ENCODE measurements at places on chromosomes 2 and 18.

DNA sequence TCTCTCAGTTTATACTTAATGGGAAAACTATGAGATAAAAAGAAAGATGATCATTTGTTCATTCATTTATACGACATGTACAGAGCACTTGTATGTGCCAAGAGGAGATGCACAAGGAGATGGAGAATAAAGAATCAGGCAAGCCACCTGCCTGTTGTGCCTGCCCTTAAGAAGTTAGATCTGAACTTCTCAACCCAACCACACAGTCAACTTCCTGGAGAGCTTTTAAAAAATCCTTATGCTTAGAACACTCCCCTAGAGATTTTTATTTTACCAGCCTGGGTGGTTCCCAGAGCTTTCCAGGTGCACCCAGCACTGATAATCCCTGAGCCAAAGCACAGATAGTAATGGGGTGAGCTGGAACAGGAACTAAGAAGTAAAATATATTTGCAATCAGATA lies 18.5 kb downstream of the AKAIN1 start:
- ATAC-seq = no peak

DNA sequence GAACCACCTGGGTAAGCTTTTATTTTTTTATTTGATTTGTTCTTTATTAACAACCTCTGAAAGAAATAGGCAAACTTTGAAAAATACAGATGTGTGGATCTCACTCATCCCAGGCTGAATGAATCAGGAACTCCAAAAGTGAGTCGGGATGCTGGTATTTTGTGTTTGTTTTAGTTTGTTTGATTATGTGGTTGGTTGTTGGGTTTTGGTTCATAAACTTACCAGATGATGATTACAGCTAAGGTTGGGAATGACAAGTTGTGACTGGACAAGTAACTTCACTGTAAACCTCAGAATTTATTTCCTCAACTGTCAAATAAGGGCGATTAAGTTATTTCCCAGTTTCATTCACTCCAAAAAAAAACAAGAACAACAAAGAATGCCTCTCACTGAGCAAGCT lies 80.5 kb upstream of the KIF5C start:
- ATAC-seq = no peak

GRCh38 chr2:18630101-18630500 lies 40.7 kb upstream of the NT5C1B start:
- peak; percentile 43 for ATAC-seq

DNA sequence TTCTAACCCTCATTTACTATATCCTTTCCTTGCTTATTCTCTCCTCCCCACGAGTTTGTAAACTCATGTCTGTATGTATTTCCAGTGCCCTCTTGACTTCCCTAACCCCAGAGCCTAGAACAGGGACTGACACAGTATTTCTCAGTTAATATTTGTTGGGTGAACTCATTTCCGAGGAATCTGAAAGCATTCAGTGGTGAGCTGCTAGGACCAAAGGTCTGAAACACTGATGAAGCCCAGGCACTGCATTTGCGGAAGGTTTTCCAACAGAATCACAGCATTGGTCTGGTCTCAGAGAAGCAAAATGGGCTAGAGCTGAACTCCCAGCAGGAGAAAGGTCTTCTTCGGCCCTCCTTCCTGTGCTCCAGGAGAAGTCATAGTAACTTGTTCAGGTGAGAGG lies 56.8 kb downstream of the SOX11 start:
- ATAC-seq = no peak

All from SK-N-SH treated with all-trans-retinoic acid at 6 μM for 48 hours (cell line).